ENCODE measurements at places on chromosomes 4 and X.

DNA sequence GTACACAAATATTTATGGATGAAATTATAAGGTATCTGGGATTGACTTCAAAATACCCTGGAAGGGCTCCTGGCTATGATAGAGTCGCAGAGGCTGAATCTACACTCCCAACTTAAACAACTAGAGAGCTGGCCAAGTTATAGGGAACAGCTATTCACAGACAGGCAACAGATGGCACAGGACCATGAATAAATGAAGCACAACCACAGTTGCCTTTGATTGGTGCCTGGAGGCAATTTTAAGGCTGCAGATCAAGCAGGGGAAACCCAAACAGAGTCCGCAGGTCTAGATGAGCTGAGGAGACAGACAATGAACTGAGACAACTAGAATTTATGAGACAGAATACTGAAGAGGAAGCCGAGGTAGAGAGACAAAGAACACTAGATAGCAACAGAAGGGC lies 155.9 kb downstream of the EVC2 start:
- DNase-seq: no peak

DNA sequence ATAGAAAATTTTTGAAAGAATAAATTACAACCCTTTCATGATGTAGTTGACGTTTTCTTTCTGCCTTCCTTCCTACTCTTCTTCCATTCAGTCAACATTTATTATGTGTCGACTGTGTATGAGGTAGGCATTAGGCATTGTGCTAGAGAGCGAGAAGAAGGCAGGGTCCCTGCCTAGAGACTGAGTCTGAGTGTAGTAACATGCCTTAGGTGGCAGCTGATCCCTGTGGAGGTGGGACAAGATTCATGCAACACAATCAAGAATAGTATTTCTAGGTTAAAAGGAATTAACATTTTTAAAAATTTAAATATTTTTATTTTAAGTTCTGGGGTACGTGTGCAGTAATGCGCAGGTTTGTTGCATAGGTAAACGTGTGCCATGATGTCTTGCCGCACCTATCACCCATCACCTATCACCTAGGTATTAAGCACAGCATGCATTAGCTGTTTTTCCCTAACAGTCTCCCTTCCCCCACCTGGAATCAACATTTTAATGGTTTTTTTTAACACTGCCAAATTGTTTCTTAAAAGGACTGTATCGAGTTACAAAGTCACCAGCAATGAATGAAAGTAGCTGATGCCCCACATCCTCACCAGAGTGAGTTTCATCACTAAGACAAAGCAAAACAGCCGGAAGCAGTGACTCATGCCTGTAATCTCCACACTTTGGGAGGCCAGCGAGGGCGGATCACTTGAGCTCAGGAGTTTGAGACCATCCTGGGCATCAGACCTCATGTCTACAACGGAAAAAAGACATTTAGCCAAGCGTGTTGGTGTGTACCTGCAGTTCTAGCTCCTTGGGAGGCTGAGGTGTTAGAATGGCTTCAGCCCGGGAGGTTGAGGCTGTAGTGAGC lies 84.0 kb downstream of the WWC2 start:
- DNase-seq: no peak

DNA sequence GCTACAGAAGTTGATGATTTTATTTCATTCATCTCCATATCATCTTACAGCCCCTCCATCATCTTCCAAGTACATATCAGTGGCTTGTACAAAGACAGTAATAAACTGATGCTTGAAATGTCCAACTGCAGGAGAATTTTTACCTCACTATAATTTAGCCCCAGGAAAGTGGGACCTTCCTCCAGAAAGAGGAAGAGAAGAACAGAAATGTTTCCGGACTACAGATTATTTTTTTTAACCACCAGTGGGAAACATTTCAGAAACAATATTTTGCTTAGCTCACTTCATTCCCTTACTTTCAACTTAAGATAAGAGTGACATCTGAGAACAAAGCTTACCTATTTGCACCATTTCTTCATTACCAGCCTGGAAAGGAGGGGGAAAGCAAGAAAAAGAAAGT lies 2.0 kb downstream of the ADAMTS3 start:
- no peak for DNase-seq

DNA sequence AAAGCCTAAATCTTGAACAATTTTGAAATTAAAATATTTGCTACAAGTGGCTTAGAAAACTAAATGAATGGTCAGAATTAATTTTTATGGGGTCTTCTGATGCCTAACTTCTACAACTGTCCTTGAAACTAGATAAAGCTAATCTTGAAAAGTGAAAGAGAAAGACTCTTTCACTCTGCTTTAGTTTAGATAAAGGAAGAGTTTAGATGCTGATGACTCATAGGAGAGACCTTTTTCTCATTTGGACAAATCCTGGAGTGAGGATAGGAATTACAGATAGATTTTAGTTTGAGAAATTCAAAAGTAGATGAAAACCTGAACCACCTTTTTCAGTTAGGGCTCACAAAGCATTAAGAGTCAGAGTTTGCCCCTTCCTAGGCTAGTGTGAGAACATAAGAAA lies 342.3 kb upstream of the GRID2 start:
- DNase-seq: no peak

GRCh38 chr4:168781341-168781740 lies 228.7 kb downstream of the CBR4 start:
- DNase-seq: no peak

- no peak for DNase-seq
Observed at GRCh38 chr4:69849969-69850368, 10.0 kb downstream of the SULT1E1 start.

DNA sequence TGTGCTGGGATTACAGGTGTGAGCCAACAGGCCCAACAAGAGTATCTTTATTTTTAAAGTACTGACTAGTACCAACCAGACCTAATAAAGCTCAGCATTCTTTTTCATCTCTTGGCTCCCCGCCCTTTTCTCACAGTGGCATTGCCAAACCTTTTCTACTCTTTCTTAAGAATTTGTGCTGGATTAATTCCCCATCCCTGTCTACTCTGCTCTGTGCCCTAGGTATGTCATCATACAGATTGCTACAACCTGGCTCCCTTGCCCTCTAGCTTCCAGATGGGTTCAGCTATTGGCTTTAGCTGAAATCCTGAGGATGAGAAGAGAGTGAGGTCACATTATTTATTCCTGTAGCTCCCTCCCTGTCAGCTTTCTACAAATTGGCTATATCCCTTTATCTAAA lies 34.9 kb upstream of the CCNI start:
- DNase-seq: no peak

DNA sequence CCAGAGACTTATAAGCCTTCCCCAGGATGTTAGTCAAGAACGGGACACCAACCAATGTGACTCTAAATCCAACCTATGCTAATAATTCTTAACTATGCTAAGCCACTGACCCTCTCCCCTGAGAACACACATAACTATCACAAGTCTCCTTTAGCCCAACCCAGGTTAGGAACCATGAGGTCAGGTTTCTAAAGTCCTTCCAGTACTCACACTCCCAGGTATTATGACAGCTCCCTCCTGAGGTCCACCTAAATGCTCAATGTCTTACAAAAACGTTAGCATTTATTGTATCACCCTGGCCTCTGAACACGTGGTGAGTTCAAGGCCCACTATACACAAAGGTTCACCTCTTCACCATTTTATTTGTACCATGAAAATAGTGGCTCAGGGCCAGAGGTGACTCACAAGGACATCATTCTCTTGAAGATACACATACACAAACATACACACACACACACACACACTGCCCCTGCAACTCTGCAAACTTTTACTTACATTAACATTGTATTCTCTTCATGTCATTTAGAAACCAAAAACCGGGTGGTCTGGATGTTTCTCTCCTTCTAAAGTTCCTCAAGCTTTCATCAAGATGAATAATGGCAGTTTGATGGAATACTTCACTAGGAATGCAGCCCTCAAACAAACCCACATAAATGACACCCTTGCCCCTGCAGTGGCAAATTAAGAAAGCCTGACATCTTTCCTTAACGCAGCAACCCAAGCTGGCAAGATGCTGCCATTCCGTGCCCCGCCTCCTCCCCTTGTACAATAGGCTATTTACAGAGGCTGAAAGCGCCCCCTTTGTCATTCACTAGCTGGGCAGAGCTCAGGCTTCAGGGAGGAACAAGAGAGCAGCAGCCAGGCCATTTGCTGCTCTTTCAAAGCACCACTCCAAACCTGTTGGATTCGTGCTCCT lies 17.7 kb downstream of the ACSL1 start:
- no peak for DNase-seq

DNA sequence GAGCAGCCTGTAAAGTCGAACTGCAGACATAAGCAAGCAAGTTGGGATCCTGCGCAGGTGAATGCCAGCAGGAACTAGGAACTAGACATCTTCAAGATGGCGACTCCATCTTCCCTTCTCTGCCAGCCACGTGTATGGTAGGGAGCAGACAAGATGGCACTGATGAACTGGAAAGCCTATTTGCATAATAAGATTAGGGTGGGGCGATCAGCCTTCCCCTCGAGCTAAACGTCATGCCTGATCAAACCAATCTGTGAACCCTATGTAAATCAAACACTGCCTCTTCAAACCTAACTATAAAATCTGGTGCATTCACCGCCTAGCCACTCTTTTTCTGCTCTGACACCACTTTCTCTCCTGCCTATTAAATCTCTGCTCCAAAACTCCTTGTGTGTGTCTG lies 28.1 kb upstream of the LGI2 start:
- DNase-seq: no peak

- no peak for DNase-seq
Observed at GRCh38 chr4:111945014-111945413, 200.2 kb upstream of the FAM241A start.

GRCh38 chr4:146916479-146917076 lies 29.1 kb downstream of the TTC29 start:
- no peak for DNase-seq

- no peak for DNase-seq
Observed at GRCh38 chr4:47654972-47655693, 170.1 kb downstream of the ATP10D start.

DNA sequence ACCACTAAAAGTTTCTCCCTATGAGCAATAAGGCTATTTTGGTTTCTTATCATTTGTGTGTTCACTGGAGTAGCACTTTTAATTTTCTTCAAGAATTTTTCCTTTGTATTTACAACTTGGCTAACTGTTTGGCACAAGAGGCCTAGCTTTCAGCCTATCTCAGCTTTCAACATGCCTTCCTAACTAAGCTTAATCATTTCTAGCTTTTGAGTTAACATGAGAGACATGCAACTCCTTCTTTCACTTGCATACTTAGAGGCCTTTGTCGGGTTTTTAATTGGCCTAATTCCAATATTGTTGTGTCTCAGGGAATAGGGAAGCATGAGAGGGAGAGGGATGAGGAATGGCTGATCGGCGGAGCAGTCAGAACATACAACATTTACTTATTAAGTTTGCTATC lies 349.8 kb downstream of the OPHN1 start:
- no peak for DNase-seq

DNA sequence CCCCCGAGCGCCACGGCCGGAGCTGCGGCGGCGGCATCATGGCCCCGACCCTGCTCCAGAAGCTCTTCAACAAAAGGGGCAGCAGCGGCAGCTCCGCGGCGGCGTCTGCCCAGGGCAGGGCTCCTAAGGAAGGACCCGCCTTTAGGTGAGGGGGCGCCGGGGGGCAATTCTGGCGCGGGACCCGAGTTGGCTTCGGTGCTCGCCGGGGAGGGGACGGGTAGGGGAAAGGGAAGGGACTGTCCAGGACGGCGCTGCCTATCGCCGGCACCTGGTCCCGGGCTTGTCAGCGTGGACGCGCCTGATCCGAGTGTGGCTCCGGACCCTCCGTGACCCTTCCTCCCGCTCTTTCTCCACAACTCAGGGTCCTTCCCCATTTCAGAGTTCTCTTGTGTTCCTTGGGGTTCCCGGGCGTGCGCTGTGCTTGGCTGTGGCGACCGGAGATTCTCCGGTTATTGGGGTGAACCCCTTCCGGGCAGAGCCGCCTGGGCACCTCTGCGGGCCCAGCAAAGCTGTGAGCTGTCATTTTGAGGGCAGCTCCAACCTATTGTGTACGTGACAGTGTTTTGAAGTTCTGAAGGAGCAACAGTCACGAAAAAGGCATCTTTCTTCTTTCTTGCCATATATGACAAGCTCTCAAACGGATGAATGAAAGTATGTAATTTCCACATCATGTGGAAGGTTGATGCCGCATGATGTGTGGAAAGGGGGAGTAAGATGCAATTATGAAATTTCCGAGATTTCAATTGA lies 522 bp downstream of the FNIP2 start:
- no peak for DNase-seq

GRCh38 chr4:123408471-123409084 lies 12.0 kb downstream of the SPRY1 start:
- no peak for DNase-seq

DNA sequence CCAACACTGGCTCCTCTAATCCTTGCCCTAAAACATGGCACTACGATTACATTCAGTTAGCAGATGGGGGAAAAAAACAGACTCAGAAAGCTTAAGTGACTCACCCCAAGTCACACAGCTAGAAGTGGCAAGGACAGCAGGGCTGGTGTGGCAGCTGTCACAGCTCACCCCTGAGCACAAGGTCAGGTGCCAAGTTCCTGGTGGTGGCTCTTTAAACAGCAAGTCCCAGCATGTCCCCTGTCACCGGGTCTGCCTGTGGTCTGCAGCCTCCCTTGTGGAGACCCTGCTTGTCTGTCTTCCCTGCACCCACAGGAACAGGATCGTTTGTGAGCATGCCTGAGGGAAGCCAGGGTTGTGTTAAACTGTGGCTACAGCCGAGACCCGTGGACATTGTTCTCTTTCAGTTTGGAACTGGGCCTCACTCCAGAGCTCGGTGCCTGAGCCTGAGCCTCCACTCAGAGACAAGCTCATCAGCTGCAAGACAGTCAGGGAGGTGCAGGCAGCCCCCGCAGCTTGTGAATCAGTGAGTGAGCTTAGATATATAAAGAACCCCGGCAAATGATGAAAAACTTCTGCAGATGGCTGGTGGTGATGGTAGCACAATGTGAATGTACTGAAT lies 260.8 kb downstream of the BCOR start:
- DNase-seq: no peak

- no peak for DNase-seq
Observed at GRCh38 chr4:57430726-57431125, 320.5 kb upstream of the IGFBP7 start.

GRCh38 chr4:122577808-122578781 lies 42.8 kb downstream of the IL21 start:
- no peak for DNase-seq

DNA sequence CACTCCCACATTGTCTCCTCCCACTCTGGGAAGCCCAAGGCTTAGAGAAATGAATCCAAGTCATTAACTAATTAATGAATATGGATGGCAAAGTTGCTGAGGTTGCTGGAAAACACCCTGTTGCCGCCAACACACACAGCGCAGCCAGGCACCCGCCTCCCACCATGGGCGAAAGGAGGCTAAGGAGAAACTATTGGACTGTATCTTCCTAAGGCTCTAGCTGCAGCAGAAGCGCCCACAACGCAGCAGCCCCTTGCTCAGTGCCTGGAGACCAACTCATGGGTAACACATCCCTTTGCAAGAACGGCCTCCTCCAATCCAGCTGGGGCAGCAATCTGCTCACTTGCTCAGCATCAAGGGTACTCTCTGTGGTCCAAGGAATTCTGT lies 34.2 kb downstream of the TSC22D3 start:
- DNase-seq: no peak

- DNase-seq: no peak
Observed at GRCh38 chrX:82237328-82237727, 1035.4 kb downstream of the SH3BGRL start.
